ENCODE measurements at places on chromosomes 6 and 20.

DNA sequence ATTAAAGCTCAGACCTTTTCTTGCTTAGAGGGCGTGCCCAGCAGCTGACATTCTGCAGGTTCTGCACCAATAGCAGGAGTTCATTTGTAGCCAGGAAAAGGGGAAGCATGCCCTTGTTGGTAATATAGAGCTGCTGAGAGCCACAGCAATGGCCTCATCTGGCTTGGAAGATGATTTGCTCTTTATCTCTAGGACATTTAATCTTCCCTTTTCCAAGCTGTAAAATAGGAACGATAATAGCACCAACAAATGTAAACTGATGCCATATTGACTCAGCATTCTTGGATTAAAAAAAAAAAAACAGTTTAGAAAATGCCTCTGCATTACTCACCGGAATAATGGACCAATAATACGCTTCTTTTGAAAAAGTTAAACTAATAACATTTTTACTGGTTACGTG lies 93.4 kb upstream of the SLC2A12 start:
- no peak for DNase-seq

GRCh38 chr6:144319211-144319610 lies 34.1 kb downstream of the UTRN start:
- DNase-seq: no peak

DNA sequence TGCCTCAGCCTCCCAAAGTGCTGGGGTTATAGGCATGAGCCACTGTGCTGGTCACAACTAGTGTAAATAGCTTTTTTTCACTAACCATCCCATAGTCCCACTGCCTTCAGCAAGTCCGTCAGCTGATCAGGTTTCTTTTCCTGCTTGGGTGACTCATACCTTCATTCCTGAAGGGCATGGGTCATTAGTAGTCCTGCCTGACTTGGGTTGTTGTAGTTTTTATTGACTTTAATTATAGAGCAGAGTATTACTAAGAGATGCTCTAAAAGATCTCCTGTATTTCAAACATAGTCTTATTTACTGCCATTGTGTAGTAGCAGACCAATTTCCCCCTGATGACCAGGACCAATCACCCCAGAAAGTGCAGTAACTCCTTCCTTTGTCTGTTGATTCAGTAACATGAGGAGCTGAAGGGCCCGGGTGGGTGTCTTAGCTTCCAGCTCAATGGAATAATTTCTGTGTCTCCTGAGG lies 25.8 kb downstream of the HLA-C start:
- no peak for DNase-seq

GRCh38 chr20:36666181-36666740 lies 20.3 kb upstream of the SLA2 start:
- no peak for DNase-seq

- no peak for DNase-seq
Observed at GRCh38 chr6:75345413-75345812, 60.8 kb upstream of the TMEM30A start.

DNA sequence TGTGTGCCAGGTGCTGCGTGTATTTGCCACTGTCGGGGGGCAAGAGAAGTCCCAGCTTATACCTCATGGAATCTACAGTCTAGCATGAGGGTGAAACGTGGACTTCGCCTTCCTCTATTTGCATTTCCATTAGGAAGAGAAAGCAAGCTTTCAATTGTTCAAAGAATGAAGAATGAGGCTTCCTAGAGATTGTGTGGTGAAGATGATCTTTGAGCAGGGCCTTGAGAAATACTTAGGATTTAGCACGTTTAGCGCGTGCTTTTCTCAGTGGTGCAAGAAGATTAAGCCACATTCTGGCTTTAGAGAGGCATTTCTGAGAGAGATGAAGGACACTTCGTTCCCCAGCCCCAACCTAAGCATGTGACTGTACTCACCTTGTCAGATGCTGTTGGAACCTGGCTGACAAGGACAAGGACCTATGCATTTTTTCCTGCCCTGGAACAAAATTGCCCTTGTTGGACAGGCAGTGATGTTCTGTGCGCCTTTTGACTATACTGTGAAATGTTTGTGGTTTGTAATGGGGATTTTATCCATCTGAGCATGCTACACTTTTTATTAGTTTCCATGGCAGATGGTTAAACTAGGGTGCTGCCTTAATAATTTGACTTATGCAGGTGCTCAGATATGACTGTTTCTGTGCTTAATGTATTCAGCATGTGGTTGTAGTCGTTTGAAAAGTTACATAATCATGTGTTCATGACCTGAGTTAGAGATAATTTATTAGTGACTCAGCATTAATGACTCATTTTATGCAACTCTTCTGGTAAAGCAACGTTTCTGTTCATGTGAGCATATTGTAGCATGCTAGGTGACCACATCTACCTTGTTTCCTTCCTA lies 10.7 kb downstream of the TULP4 start:
- peak; percentile 24 for DNase-seq

GRCh38 chr6:14665827-14666724 lies 548.5 kb downstream of the CD83 start:
- peak; percentile 80 for DNase-seq

DNA sequence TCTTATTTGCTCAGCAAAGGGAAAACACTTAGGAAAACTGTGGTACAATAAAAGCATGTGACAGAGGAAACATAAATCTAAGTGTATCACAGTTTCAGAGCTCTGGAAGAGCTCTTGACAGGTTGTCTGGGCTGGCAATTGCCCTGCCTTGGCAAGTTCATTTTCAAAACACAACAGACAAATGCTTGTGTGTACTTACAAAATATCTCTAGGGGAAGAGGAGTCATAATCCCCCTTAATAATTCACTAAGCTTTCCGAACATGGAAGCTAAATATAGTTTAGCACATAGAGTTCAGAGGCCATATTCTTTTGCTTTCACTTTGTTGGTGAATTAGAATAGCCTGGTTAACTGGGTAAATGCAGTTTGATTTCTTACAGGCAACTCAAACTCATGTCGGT lies 211.6 kb upstream of the THEMIS start:
- no peak for DNase-seq

DNA sequence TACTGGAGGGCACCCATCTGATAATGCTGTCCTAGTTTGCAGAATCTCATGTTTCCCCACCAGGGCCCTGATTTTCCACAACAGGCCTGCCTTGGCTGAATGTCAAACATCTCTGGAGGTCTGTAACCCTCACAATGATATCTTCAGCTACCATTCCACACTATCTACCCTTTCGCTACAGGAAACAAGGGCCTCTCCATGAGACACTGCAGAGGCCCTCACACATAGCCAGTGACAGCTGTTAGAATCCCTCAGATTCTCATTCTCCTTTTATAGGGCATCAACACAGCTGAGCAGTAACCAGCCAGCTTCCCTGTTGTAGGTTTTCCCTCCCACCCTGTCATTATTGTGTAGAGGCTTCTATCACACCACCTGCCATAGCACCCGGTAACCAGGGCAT lies 29.6 kb upstream of the MICB start:
- no peak for DNase-seq

- no peak for DNase-seq
Observed at GRCh38 chr6:169489563-169490245, 212.1 kb downstream of the WDR27 start.

DNA sequence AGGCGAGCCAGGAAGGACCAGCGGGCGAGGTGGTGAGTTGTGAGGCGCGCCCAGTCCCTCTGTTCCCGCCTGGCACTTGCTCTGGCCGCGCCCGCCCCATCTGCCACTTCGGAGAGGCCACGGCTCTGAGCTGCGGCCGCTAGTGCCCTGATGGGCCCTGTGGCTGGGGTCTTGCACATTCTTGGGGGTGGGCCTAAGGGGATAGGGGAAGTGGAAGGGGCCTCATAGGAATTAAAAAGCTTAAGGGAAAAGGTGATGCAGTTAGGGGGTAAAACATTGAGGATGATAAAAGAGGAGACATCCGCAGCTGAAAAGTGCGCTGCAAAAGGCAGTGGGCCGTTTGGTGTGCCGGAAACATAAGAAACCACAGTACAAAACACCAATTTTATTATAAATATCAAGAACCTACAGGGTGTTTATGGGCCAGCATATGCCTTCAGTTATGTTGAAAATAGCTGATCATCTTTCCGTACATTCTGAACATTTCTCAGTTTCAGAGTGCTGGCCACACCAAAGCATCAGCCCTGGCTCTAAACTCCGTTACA lies 1.1 kb upstream of the PSMB8 start:
- DNase-seq: no peak

DNA sequence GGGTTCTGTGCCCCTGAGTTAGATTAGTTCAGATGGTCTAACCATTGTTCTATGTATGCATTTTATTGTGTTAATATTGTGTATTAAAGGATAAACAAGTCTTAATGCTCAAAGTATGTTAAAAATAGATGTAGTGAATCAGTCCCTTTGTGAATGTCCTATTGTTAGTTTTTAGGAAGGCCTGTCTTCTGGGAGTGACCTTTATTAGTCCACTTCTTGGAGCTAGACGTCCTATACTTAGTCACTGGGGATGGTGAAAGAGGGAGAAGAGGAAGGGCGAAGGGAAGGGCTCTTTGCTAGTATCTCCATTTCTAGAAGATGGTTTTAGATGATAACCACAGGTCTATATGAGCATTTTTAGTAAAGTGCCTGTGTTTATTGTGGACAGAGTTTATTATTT lies 12.3 kb upstream of the HMGN4 start:
- DNase-seq: no peak
